ENCODE measurements at places on chromosomes 16 and 17.

- no peak for DNase-seq
Observed at GRCh38 chr17:64126918-64127317, 3.0 kb downstream of the ERN1 start.

DNA sequence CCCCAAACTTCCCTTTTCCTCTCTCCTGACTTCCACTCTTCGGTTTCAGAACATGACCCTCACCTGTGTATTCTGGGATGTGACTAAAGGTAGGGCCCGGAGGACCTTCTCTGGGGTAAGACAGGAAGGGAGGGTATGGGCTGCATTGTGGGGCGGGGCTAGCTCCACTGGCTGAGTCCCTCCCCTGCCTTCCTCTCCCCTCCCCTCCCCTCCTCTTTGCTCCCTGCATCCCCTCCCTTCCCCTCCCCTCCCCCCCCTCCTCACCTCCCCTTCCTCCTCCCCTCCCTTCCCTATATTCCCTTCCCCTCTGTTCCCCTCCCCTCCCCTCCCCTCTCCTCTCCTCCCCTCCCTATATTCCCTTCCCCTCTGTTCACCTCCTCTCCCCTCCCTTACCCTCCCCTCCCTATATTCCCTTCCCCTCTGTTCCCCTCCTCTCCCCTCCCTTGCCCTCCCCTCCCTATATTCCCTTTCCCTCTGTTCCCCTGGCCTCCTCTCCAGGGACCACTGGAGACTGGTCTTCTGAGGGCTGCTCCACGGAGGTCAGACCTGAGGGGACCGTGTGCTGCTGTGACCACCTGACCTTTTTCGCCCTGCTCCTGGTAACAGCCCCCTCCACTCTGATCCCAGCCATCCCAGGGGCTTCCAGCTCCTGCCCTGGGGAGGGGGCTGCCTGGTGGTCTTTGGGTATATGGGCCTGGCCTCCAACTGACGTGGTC is 11.8 kb downstream of the ADGRG3 start:
- no peak for DNase-seq

GRCh38 chr16:86151239-86151851 is 252.4 kb downstream of the IRF8 start:
- no peak for DNase-seq

- no peak for DNase-seq
Observed at GRCh38 chr17:34420254-34420766, 57.3 kb upstream of the CCL1 start.

- no peak for DNase-seq
Observed at GRCh38 chr16:22813223-22813947, 577 bp upstream of the HS3ST2 start.

DNA sequence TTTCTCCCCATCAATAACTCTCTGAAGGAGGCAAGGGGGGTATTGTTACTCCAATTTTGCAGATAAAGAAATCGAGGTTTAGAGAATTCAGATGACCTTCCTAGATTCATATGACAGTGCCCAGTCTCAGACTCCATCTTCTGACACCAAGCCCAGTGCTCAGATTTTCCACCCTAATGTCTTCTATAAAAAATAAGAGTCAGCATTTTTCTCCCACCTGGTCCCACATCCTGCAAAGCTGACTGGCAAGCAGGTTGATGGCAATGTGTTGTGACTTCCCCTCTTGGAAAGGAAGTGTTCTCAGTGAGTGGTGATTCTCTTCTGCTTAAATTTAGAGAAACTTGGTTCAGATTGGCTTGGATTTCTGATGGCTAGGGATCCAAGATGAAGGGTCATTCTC is 129.4 kb downstream of the SOX9 start:
- no peak for DNase-seq

- DNase-seq = no peak
Observed at GRCh38 chr16:35319536-35320192, 1860.3 kb downstream of the TP53TG3F start.

GRCh38 chr16:84414789-84415326 is 46.5 kb downstream of the ATP2C2 start:
- DNase-seq = no peak

DNA sequence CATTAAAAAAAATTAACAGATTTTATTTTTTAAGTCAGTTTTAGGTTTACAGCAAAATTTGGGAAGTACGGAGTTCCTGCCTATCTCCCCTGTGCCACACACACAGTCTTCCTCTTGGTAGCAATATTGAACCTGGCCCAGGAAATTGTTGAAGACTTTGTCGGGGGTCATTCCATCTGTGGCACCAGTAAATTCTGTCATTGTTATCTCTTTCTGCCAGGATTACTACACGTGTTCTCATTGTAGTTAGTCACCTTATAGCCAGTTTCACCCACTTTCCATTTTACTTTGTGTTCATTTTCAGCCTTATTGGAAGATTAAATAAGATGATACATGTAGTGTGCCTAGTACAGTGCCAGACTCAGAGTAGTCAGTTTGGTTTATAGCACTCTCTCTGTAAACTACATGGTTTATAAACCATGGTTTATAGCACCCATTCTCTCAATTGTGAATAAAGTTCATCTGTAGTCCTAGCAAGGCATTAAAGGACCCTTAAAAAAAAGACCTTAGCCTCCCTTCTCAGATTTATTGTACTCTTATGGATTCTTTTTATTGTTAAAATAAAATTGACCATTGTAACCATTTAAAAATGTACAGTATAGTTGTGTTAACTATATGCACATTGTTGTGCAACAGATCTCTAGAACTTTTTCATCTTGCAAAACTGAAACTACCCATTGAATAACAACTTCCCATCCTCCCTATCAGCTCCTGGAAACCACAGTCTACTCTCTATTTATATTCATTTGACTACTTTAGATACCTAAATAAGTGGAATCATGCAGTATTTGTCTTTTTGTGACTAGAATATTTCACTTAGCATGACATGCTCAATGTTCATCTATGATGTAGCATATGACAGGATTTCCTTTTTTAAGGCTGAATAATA is 36.1 kb downstream of the NLK start:
- no peak for DNase-seq

- no peak for DNase-seq
Observed at GRCh38 chr16:9099131-9099625, 7.7 kb downstream of the HAPSTR1 start.

- no peak for DNase-seq
Observed at GRCh38 chr17:61000911-61001310, 323.3 kb downstream of the BCAS3 start.

- DNase-seq = no peak
Observed at GRCh38 chr17:31122746-31123145, 28.0 kb downstream of the NF1 start.

DNA sequence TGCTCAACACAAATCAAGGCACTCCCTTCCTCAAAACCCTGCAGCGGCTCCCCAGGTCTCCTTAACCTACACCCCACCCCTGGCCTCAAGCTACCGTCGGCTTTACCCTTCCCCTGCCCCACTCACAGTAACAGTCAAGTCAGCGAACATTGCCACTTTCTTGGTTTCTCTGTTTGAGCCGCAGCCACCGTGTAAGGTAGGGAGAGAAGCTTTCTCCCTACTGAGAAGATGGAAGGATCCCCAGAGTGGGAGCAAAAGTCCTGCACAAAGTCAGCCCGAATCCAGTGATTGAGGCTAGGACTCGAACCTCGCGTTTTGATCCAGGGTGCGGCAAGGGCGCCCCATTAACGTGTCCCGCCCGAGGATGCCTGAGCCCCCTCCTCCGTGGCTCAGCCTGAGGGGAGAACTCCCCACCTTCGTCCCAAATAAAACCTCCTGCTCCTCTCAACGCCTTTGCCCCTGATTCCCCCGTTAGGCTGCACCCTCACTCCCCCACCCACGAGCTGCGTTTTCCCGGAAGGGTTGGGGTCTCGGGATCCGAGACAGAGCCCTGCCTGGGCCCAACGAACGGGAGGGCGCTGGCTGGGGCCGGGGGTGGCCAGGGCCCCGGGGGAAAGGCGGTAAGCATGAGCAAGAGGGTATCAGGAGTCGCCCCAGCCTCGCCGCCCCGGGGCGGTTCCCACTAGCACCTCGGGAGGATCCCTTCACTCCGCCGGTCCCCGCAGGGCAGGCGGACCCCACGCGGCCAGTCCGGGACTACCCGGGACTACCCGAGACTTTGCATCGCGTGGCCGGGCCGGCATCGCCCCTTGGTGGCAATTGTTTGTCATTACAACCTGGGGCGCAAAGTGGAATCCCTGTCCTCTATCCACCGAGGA is 9.9 kb upstream of the NAGS start:
- no peak for DNase-seq

DNA sequence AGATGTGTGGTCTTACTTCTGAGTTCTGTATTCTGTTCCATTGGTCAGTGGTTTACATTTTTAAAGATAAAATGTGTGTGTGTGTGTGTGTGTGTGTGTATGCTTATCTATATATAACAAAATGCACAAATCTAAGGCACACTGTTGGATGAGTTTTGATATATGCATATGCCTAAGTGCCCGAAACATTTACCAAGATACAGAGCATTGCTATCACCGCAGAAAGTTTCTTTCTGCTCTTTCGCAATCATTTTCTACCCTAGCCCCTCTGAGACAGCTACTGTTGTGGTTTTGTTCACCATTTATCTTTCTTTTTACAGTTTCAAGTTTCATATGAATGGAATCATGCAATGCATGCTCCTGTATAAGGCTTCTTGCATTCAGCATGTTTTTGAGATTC is 97.0 kb downstream of the MRTFB start:
- DNase-seq = no peak

DNA sequence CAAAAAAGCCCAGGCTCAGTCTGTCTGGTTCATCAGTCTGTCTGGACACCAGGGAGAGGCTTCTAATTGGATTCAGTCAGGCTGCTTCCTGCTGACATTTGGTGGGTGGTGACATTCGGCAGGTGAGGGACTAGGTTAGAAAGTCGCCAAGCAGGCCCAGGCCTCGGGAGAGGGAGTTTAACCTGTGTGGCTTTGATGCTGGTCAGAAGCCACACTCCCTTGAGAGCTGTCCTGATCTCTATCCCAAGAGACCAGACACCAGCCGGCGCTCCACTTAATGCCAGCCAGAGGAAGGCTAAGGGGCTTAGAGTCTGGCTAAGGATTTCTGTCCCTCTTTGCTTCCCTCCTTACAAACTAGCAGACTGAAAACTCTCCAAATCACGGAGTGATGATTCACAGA is 135.0 kb downstream of the GSG1L start:
- DNase-seq = no peak

DNA sequence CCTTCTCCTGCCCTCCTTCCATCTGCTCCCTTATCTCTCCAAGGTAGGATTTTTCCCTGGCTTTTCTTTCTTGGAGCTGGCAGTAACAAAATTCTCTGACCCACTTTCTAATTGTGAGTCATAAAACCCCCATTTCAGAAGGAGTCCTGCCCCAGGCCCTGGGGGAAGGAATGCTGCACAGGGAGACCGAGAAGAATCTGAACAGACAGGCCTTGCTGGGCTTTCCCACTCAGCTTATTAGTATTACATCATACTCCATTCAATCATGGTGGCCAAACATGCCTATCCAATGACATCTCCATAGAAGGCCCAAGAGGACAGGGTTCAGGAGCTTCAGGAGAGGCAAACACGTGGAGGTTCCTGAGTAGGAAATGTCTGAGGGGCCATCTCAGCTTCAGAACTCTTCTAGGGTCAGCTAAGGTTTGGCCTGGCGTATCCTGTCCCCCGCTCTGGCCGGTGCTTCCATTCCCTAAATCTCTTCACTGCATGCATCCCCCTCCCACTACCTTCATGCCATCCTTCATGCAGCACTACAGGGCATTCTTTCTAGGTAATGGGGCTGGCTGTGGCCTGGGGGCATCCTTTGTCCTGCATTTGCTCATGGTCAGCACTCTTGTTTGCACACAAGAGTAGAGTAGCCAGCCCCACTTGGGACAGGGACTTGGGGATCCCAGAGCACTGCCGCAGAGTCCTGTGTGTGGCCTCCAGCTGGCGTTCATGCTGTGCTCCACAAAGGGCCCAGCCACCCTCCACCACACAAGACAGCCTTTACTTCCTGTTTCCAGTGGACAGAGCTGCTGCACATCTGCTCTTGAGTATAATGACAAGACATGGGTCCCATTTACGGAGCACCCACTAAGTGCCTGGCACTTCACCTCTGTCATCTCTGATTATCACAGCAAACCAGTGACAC is 8.2 kb downstream of the SLC6A2 start:
- no peak for DNase-seq

DNA sequence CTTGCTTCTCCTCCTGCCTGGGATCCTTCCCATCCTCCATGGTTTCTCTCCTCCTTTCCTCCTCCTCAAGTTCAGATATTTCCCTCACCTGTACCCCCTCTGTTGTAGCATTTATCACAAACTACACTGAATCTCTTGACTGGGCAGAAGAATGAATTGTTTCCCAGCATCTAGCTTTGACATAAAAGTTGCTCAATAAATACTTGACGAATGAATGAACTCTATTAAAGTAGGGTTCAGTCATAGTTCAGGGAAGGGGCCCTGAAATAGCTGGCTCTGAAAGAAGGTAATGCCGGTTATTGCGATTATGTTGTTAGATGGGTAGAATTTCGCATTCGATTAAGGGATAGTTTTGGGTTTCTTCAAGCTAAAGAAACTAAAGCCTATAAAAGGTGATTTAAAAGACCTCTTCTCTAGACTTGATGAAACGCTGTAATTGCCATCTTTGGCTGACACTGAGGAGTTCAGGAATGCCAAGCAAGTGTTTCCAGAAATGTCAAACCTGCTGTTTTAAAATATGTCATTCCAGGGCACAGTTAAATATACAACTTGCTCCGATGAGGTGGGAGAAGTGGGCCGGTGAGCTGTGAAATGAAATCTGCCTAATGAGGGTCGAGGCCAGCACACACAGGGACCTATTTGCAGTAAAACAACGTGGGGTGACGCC is 1.0 kb upstream of the CPD start:
- no peak for DNase-seq

GRCh38 chr17:21680366-21680765 is 12.0 kb upstream of the KCNJ18 start:
- DNase-seq = no peak

GRCh38 chr17:81246679-81247338 is 7.7 kb downstream of the NDUFAF8 start:
- no peak for DNase-seq

GRCh38 chr17:7058831-7059447 is 15.0 kb upstream of the SLC16A11 start:
- DNase-seq = no peak

- DNase-seq = no peak
Observed at GRCh38 chr17:57329380-57330214, 73.3 kb downstream of the MSI2 start.

- DNase-seq = no peak
Observed at GRCh38 chr17:8163978-8164814, 1.4 kb upstream of the VAMP2 start.

GRCh38 chr16:80735846-80736245 is 68.6 kb downstream of the CDYL2 start:
- no peak for DNase-seq

- DNase-seq = no peak
Observed at GRCh38 chr17:73695035-73695738, 50.9 kb upstream of the SDK2 start.

Measured in cortex of kidney (tissue), 1 donor.